Mesenteric fat pad (tissue), 1 donor: ENCODE measurements at places on chromosomes 6 and 20.

DNA sequence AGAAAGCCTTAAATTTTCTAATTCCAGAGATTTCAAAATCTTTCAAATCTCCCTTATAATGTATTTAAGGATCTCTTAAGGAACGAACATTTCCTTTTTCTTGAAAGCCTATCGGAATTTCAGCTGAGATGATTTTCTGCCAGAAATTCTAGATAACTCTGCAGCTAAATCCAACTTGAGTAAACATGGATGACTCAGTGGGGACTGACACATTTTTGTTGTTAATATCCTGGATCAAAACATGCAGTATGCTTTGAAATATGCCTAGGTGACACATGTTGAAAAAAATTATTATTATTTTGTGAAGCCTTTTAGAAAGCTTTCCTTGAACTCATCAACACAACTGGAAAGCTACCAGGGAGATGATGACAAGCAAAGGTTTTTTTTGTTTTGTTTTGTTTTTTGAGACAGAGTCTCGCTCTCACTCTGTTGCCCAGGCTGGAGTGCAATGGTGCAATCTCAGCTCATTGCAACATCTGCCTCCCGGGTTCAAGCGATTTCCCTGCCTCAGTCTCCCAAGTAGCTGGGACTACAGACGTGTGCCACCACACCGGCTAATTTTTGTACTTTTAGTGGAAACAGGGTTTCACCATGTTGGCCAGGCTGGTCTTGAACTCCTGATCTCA is 140.1 kb upstream of the SNX9 start:
- no peak for DNase-seq

DNA sequence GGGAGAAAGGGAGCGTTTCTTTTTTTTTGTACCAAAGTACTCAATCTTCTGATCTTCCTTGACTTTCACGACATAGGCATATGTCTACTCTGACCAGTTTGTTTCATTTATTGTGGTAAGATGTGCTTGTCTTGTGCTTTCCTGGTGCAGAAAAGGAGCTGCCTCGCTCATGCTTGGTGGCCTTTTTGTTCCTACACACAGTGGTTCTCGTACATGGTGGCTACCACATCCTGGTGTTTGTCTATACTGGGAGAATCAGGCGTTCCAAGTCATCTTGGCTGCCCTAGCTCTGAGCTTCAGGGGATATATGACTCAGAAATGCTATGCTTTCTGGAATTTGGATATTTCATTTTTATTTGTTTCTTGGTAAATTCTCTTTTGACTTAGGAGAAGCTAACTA is 31.8 kb downstream of the MYB start:
- no peak for DNase-seq

DNA sequence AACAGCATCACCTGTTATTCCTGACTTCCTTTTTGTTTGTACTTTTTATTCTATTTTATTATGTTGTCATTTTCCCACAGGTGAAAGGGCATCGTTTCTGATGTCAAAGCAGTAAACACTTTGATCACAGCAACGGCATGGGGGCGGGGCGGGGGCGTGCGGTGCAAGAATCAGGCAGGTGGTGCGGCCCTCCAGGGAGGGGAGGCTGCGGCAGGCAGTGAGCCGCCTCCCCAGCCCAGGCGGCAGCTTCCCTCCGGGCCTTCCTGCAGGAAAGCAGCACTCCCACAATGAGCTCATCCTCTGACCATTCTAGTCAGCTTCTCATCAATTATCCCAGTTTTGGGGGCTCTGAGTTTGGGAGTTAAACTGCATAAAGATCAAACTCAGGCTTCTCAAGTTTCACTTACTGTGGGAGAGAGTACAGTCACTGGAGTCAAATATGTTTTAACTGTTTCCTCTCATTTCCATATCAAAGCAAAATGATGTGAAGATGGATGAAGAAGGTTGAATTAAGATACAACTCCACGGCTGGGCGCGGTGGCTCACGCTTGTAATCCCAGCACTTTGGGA is 608.4 kb upstream of the AGPAT4 start:
- no peak for DNase-seq

DNA sequence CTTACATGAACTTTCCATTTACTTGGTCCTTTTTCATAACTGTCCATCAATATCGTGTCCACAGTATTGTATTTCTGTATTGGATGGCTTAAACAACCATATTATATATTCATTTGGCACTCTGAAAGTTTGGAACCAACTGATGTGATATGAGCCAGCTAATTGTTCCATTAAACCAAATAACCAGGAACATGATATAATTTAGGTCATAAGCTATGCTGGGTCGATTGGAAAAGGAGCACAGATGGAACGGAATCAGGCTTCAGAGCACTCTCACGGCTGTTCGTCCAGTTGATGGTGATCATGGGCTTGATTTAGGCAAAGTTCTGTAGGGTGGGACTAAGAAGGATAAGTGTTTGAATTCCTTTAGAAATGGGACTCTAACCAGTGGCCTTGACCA is 142.7 kb downstream of the DNAH8 start:
- no peak for DNase-seq

GRCh38 chr20:50399917-50400704 is 110.1 kb upstream of the PTPN1 start:
- DNase-seq, result no peak

- no peak for DNase-seq
Measured at GRCh38 chr6:167896648-167897047, 69.9 kb downstream of the AFDN start.
